Femur (tissue), 1 donor: ENCODE measurements at places on chromosomes 1 and 21.

DNA sequence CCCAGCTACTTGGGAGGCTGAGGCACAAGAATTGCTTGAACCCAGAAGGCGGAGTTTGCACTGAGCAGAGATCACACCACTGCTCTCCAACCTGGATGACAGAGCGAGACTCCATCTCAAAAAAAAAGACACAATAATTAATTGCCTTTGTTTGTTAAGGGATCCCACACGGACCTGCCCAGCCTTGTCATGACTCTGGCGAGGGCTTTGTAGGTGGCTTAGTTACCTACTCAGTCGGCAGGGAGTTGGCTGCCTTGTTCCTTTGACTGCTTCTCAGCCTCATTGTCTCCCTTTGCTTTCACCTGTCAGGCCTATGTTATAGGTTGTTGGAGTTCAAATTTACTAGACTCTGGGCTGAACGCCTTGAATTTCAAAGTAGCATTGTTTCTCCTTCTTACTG is 82.0 kb downstream of the UBE4B start:
- DNase-seq, result no peak

DNA sequence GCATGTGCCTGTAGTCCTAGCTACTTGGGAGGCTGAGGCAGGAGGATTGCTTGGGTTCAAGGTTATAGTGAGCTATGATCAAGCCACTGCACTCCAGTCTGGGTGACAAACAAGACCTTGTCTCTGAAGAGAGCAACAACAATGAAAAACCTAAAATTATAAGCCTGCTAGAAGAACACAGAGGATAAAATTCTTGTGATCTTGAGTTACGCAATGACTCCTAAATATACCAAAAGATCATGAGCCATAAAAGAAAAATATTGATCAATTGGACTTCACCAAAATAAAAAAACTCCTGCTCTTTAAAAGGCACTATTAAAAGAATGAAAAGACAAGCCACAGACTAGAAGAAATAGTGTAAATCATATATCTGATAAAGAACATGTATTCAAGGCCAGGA is 22.3 kb downstream of the LDLRAD1 start:
- DNase-seq, result no peak

DNA sequence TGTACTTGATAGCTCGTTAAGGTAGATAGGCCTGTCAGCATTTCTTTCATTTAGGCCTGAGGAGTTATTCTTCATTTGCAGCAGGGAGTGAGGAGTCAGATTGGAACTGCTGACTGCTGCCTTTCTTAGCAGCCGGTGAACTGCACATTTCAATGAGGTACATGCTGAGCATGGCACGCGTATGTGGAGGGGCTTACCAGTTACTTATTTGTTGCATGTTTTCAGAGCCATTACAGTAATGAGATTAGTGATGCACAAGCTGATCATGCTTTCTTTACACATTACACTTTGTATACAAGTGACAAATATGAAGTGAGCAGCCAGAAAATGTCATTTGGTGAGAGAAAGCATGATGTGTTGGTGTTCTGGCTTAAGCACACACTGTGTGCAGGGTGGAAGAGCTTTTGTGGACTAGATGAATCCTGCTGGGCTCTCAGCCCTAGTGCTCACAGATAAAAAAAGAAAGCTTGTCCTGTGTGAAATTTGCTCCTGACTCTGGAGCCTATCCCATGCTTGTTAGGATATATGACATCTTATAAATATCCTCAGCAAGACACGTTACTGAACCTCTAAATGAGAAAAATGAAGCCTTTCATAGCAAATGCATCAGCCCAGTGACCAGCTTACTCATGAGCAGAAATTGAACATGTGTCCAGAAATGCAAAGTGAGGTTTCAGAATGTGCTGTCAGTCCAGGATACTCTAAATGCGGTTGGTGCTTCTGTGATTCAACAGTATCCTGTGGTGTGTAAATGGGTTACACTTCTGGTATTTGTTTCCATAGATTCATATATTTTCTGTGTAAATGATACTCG is 574.7 kb upstream of the ADGRL2 start:
- DNase-seq, result no peak

DNA sequence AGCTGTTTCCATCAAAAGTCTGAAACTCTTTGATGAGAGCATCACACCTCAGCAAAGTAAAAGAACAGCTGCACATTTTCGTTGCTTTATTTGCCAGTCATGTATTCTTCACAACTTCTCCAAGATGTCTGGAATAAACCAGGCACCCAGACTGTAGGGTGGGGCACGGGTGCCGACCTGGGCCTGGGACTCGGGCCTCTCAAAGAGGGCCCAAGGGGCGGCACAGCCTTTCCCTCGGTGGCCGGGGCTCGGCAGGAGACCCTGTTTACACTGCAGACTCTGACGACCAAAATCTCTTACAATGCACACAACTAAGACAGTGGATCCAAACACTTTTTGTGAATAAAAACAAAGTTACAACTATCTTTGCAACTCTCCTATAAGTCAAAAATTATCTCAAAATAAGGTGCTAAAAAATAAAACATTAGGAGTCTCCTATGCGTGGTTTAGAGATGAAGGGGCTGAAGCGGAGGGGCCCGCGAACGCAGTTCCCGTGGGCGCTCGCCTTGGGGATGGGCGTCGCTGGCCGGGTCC is 696 bp downstream of the LSS start:
- no peak for DNase-seq

GRCh38 chr1:202203238-202204039 is 9.8 kb downstream of the LGR6 start:
- no peak for DNase-seq

GRCh38 chr1:8679395-8679800 is 138.0 kb downstream of the RERE start:
- DNase-seq, result no peak
